ENCODE measurements at places on chromosomes 5 and 9.
A peak's percentile ranks its signal among the peaks of the same experiment; 100 is the strongest.

DNA sequence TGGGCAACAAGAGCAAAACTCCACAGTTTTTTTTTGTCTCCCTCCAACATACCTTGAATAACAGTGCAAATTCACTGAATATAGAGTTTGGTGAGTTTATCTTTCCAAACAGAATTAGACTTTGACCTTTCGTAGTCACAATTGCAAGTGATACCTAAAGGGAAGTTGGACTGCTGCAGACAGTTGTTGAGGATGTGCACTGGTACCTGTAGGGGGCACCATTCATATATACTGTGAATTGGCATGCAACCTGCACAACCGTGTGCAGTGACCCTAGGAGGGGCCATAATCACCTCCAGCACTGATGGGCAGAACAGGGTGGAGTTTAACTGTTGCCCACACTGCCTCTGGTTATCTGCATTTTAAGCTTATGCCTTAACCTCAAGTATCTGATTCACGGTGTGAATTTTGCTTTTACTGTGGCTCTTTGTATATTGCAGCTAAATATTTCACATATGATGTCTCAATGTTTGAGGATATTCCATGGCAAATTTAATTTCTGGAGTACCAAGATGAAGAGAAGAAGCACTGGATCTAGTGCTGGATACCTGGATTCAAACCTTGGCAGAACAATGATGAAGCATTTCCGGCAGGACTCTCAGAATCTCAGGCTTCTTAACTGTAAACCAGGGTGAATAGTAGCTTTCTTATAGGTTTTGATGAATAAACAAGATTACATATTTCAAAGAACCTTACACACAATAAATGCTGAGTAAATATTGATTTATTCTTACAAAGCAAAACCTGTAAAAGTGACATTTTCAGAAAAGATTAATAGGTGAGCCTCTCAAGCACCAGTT, 144.3 kb downstream of the ACTBL2 start:
- DNase-seq: peak; percentile 66

- DNase-seq: no peak
Observed at GRCh38 chr9:108019821-108020220, 530.3 kb upstream of the KLF4 start.

GRCh38 chr5:178389026-178389729, 156.6 kb upstream of the PHYKPL start:
- DNase-seq: no peak

GRCh38 chr9:106862821-106863720, at the start of gene ZNF462:
Gene ZNF462 (plus strand): TSS chr9:106863166. CDS start chr9:106923384, 60,218 bp downstream.
- DNase-seq: peak; percentile 50

- no peak for DNase-seq
Observed at GRCh38 chr5:139634541-139634940, 13.6 kb upstream of the CXXC5 start.

DNA sequence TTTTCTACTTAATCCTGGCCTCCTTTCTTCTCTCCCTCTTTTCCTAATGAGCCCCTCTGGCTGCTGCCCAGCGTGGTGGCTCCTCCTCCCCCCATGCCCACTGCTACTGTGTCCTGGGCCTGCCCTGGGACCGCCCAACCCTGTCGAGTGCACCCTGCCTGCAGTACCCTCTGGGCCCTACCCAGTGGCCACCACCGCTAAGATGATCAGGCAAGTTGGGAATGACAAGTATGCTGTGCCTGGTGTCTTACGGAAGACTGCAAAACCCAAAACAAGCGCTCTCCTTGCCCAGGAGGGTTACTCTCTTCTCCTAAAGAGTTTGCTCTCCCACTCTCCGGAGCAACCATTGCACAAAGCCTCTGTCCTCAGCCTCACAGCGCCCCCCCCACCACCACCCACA, 273.7 kb downstream of the SYK start:
- no peak for DNase-seq

DNA sequence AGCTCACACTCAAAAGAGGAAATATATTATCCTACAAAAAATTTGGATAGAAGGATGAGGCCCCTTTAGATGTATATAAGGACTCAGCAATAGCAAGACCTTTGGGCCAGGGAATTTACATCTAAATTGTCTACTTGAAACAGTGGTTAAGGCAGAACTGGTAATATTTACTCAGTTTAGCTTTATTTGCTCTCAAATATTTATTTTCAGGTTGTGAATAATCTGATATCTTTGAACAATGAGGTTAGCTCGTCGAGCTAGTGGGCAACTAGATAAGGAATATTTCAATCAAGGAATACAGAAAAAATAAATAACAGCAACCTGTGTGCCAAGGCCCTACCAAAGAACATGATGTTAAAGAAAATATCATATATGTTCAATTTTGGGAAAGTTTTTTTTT, 966.3 kb downstream of the DTWD2 start:
- DNase-seq: no peak

DNA sequence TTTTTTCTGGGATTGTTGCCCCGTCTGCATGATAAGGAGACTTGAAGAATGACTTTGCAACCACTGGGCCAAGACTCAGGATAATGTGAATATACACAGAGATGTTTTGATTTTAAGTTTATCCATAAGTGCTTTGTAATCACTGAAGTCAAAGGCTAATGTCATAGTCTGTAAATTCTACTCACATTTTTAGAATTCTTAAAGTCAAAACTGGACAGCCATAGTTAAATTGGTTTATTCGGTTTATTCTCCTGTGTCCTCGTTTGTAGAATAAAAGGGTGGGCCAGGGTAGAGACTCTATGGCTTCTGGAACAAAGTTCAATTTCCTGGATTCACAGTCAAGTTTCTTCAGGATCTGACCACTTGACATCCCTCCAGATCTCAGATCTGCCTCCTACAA, 327.7 kb upstream of the TNC start:
- no peak for DNase-seq

- DNase-seq: no peak
Observed at GRCh38 chr9:92108122-92108521, 7.1 kb downstream of the SPTLC1 start.

- no peak for DNase-seq
Observed at GRCh38 chr5:149374303-149374702, 4.8 kb downstream of the IL17B start.

DNA sequence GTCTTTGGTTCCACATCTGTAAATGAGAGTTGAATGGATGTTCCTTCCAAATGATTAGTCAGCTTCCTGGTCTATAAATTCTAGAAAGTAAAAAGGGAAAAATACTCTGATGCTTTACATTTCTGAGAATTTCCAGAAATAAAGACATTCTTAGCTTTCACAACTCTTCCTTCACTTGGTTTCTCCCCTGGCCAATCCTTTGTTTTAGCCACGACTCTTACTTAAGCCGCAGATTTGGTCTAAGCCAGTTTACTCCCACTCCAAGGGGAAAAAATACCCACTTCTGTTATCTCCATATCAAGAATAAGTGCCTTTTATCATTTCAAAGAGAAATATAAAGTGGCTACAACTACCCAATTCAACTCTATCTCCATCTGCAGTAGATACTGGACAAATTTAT, 29.7 kb downstream of the PWWP2A start:
- no peak for DNase-seq

DNA sequence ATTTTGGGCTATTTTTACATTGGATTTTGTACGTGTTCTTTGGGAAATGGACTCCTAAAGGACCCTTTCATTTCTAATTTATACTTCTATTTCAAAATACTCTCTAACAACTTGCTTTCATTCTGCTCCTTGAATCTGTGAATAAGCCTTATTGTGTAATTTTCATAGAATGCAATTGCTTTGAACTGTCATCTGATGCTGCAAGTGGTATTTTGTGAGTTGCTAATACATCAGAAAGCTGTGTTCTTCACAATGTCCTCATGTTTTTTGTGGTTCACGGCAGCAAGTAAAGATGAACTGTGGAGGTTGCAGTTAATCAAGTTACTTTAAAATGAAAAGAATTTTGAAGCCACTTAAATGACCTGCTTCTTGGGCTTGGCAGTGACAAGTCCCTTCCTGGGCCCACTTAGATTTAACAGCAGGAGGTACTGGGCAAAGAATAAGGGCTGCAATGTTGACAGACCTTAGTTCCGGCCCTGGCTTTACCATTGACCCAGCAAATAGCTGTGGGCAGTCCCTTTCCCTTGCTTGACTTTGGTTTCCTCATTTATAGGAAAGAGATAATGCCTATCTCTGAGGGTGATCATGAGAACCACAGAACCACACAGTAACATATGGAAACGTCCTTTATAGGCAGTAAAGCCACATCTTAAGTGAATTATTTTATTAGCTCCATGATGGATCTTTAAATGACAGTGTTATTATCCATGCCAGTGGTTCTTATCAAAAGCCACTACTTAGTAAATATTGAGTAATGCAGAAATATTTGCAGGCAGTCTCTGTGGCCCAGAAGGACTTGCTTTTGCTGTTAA, 54.8 kb downstream of the IQGAP2 start:
- no peak for DNase-seq

DNA sequence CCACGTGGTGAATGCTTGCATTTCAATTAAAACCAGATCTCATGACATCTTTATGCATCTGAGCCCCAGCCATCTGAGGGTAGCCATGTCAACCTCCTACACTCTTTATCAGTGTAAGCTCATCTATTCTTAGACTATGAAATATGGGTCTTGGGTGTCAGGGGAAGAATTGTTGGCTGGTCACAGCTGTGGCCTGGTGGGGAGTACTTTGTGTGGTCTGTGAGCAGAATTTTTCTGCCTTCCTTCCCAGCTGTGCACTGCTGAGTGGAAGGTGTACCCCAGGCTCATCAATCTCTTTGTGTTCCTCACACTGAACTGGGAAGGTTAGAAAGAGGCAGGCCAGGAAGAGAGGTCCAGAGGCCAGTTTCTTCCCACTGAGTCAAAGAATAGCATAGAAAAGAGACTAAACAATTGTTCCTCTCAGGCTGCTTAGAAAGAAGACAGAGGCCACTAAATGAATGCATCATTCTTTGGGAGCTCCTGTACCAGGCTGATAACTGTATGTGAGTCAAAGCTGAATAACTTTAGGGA, 202.7 kb upstream of the RGMB start:
- DNase-seq: peak; percentile 19

- no peak for DNase-seq
Observed at GRCh38 chr9:76591256-76591950, 132.4 kb downstream of the GCNT1 start.

- no peak for DNase-seq
Observed at GRCh38 chr5:26543987-26544386, 494.4 kb downstream of the CDH9 start.

GRCh38 chr5:132103332-132103951, 29.9 kb downstream of the CSF2 start:
- DNase-seq: peak; percentile 95

GRCh38 chr5:86983208-86983607, 284.5 kb upstream of the RASA1 start:
- no peak for DNase-seq

DNA sequence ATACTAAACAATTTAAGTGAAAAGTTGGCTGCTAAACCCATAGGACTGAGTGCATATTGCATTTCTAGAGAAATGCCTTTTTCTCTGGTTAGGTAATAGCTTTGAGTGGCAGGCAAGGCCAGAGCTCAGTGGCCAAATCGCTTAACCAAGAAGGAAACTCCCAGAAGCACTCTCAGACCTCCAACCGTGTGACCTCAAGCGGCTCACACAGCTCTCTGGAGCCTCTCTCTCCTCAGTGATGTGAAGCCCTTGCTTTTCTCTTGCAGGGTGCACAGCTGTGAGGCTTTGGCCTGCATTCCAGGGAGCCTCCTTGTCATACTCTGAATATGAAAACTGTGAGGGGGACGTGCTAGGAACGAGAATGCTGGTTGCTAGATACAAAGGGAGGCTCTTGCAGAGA, 106.7 kb downstream of the INSYN2B start:
- no peak for DNase-seq

GRCh38 chr9:112753725-112754124, 3.2 kb downstream of the SNX30 start:
- peak; percentile 61 for DNase-seq

DNA sequence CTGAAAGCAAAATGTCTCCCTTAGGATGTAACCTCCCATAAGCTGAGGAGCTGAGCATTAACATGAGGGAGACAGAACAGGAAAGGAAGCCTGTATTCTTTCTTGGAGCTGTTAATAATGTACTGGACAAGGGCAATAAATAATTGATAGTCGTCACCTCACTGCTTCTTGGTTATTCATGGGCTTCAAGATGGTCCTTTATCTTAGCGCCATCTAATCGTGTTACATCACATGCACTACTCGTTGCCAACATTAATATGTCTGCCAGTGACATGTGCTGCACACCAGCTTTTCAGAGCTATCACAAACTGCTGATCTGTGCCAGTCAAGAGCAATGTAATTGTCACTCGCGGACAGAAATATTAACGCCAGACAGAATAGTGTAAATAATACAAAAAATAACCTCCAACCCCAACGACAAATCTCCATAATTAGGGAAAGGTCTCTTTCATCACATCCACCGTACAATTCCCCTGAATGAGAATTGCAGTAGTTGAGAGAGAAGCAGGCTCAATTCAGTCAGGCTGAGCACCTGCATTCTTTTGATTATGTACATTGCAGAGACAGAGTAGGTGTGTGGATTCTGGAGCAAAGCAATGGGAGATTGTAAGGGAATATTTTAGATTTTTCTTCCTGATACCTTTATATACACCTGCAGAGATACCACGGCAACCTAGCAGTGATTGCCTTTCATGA, 267.1 kb downstream of the SPATA31D1 start:
- DNase-seq: no peak

- DNase-seq: no peak
Observed at GRCh38 chr9:546797-547223, 294.7 kb upstream of the DMRT1 start.

- DNase-seq: no peak
Observed at GRCh38 chr9:137870432-137870831, 7.2 kb upstream of the CACNA1B start.

DNA sequence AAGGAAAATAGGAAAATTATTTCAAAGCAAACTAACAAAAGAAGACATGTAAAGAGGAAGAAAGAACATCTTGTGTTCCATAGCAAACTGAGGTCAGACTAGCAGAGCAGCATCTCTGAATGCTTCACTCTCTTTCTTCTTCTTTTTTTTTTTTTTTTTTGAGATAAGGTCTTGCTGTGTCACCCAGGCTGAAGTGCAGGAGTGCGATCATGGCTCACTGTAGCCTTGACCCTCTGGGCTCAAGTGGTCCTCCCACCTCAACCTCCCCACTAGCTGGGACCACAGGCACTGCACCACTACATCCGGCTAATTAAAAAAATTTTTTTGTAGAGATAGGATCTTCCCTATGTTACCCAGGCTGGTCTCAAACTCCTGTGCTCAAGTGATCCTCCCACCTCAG, 36.6 kb downstream of the MELK start:
- DNase-seq: no peak

Measured in H4 (cell line).